ENCODE measurements at places on chromosomes 5 and 9. TPM values are rescaled to one million over a fixed set of nuclear protein-coding genes. Genes with fewer than 3 reads are reported as not detected.

BARHL1 gene
- total RNA-seq: not detected

TXNDC8 gene
- total RNA-seq: not detected

LCNL1 gene
- total RNA-seq: 0.22 TPM

LCN12 gene
- not detected for total RNA-seq

TRMT10B gene
- total RNA-seq: 6.2 TPM

TSLP gene
- 0.43 TPM for total RNA-seq

NCS1 gene
- 119 TPM for total RNA-seq

LCN9 gene
- 4.8 TPM for total RNA-seq

SGCD gene
- total RNA-seq: 2.9 TPM

FAM200C gene
- total RNA-seq: 1.7 TPM

LEAP2 gene
- total RNA-seq: 0.27 TPM

ADAMTS6 gene
- 37.1 TPM for total RNA-seq

LECT2 gene
- total RNA-seq: not detected

LMAN2 gene
- 106 TPM for total RNA-seq

SPAG8 gene
- total RNA-seq: 0.52 TPM

CD74 gene
- 15.7 TPM for total RNA-seq

PCDHB4 gene
- 1.1 TPM for total RNA-seq

CER1 gene
- total RNA-seq: 2.8 TPM

PLCXD3 gene
- 0.55 TPM for total RNA-seq

TMOD1 gene
- 0.48 TPM for total RNA-seq

ATP6V0E1 gene
- 327 TPM for total RNA-seq

NUTM2F gene
- total RNA-seq: not detected

IL4 gene
- total RNA-seq: not detected

RAD23B gene
- 163 TPM for total RNA-seq

KIF3A gene
- 25.6 TPM for total RNA-seq

SLC36A2 gene
- total RNA-seq: not detected

PHAX gene
- total RNA-seq: 51.1 TPM

HSPA4 gene
- 210 TPM for total RNA-seq

TICAM2 gene
- 6.8 TPM for total RNA-seq

TSSK1B gene
- 0.20 TPM for total RNA-seq

PCDHGA3 gene
- 0.17 TPM for total RNA-seq

SLC34A3 gene
- total RNA-seq: 0.09 TPM

SPATA31D4 gene
- total RNA-seq: not detected

HK3 gene
- total RNA-seq: 0.14 TPM

ZER1 gene
- total RNA-seq: 31.0 TPM

TRAF1 gene
- 4.2 TPM for total RNA-seq

NIM1K gene
- total RNA-seq: 0.54 TPM

STKLD1 gene
- total RNA-seq: 0.58 TPM

OLFM1 gene
- 5.5 TPM for total RNA-seq

ANKRA2 gene
- total RNA-seq: 15.7 TPM

ABCA1 gene
- total RNA-seq: 109 TPM

NPR3 gene
- total RNA-seq: 0.50 TPM

LAMC3 gene
- total RNA-seq: 0.20 TPM

IGIP gene
- total RNA-seq: 2.4 TPM

COL27A1 gene
- total RNA-seq: 31.2 TPM

AGXT2 gene
- not detected for total RNA-seq

ATOSB gene
- 76.9 TPM for total RNA-seq

NIPAL4 gene
- 7.1 TPM for total RNA-seq

POU5F2 gene
- total RNA-seq: 0.54 TPM

MACROH2A1 gene
- total RNA-seq: 121 TPM

CD14 gene
- total RNA-seq: 0.34 TPM

MAMDC2 gene
- 135 TPM for total RNA-seq

NME5 gene
- total RNA-seq: 2.9 TPM

GTF2H2C gene
- 39.4 TPM for total RNA-seq

CDH12 gene
- not detected for total RNA-seq

THG1L gene
- total RNA-seq: 9.7 TPM

ABITRAM gene
- 16.7 TPM for total RNA-seq

GABRA1 gene
- 0.41 TPM for total RNA-seq

TERT gene
- 0.50 TPM for total RNA-seq

Data from astrocyte (in vitro differentiated cells and primary cell).